Lower leg skin (tissue), 4 donors: ENCODE measurements at places on chromosomes 4 and X.

- DNase-seq = no peak
These were observed 62.7 kb downstream of the NEUROG2 start for GRCh38 chr4:112453321-112453720.

DNA sequence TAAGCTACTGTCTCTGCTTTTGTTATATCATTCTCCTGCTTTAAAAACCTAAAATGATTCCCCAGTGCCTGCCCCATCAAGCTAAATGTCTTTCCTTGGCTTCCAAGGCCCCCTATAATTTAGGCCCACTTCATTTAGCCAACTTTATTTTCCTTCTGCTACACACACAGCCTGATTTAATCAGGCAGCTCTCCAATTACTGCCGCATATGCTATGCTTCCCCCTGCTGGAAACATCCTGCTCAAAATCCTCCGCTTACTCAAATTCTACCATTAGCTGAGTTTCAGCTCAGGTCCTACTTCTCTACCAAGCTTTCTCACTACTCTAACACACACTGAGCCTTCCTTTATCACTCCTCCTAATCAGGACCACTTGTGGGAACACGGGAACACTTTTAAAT, 17.0 kb downstream of the LAMP2 start:
- DNase-seq = no peak

GRCh38 chr4:38190717-38191178, 230.6 kb downstream of the PTTG2 start:
- DNase-seq = peak; percentile 61

- DNase-seq = no peak
These were observed 171.0 kb downstream of the NR3C2 start for GRCh38 chr4:148271166-148271565.

- DNase-seq = peak; percentile 13
These were observed 151.1 kb downstream of the PJA1 start for GRCh38 chrX:69014200-69014599.

GRCh38 chr4:61545902-61546480, 345.9 kb downstream of the ADGRL3 start:
- no peak for DNase-seq

GRCh38 chr4:146022541-146022940, 83.9 kb upstream of the ZNF827 start:
- DNase-seq = no peak

GRCh38 chr4:120218981-120219380, 152.3 kb upstream of the MAD2L1 start:
- no peak for DNase-seq

- DNase-seq = no peak
These were observed 52.7 kb upstream of the TMPRSS11F start for GRCh38 chr4:68182382-68182820.

DNA sequence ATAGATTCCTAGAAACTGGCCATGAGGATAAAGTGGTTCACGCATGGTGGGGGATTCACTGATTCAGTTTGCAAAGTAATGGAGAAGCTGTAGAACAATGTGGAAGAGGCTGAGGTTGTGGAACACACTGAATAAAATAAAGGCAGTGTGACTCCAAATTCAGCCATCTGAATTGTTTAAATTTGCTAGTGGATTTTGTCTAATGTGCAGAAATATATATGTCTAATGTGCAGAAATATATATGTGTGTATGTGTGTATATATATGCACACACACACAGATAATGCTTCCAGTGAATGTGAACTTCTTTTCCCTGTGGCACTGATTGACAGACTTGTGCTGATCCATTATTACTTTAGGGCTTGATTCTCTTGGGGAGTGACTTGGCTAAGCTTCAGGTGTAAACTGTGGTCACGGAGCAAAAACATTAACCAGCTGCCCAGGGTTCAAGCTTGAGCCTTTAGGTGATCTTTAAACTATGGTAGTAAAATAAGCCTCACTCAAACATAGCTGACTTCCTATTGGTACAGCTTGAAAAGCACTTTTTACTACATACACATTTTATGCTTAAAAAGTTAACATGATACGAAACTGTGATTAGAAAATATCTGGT, 3.5 kb downstream of the STBD1 start:
- DNase-seq = no peak

- no peak for DNase-seq
These were observed 197.2 kb downstream of the NPNT start for GRCh38 chr4:106092361-106093040.

- DNase-seq = peak; percentile 14
These were observed 76.6 kb downstream of the SH3KBP1 start for GRCh38 chrX:19810802-19811201.

GRCh38 chr4:184731056-184731455, 2.8 kb downstream of the CENPU start:
- DNase-seq = no peak

GRCh38 chr4:123418351-123418931, 21.8 kb downstream of the SPRY1 start:
- no peak for DNase-seq

GRCh38 chr4:151675411-151675971, 85.3 kb downstream of the GATB start:
- no peak for DNase-seq

GRCh38 chrX:78931814-78932213, 13.4 kb upstream of the P2RY10 start:
- DNase-seq = no peak

DNA sequence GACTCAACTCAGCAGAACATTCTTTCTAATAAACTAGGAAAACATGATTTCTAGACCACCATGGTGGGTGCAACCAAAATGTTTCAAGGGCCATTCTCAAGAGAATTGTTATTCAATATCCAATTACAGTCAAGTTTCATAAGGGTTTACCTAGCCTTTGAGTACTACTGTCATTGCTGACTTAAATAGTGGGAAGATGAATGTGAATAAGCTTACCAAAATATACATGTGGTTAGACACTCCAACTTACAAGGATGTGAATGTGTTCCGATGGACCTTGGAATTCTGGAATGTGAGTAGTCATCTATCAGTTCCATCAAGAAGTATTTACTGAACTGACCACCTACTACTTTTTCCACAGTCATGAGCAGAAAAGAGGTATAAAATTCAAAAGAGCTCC, 16.9 kb downstream of the SH3RF1 start:
- no peak for DNase-seq

- no peak for DNase-seq
These were observed 50.8 kb upstream of the SETD7 start for GRCh38 chr4:139606579-139607501.

DNA sequence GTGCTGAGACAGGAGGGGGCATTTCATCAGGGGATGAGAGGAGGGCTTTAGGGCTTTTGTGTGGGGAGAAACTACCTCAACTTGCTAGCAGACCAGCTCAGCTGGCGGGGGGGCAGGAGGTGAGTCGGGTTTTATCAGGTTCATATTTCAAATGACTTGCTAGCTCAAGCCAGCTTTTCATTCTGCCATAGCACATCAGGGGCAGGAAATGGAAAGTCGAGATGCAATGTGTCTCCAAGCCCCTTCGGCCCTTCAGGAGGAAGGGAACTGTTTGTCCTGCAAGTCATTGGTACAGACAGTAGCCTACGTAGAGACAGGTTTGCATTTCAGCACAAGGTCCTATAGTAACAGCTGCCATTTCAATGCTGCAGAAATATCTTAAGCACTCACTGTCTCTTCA, 194.1 kb downstream of the PTTG2 start:
- DNase-seq = no peak

GRCh38 chrX:72141372-72142004, 9.8 kb upstream of the RTL5 start:
- DNase-seq = no peak

GRCh38 chr4:166822386-166822785, 411.9 kb downstream of the SPOCK3 start:
- DNase-seq = no peak

- DNase-seq = no peak
These were observed 155.5 kb upstream of the PRDX4 start for GRCh38 chrX:23511793-23512192.

GRCh38 chrX:19855700-19856381, 31.6 kb downstream of the SH3KBP1 start:
- no peak for DNase-seq

- DNase-seq = no peak
These were observed 62.4 kb upstream of the UGT2B15 start for GRCh38 chr4:68732653-68733466.

DNA sequence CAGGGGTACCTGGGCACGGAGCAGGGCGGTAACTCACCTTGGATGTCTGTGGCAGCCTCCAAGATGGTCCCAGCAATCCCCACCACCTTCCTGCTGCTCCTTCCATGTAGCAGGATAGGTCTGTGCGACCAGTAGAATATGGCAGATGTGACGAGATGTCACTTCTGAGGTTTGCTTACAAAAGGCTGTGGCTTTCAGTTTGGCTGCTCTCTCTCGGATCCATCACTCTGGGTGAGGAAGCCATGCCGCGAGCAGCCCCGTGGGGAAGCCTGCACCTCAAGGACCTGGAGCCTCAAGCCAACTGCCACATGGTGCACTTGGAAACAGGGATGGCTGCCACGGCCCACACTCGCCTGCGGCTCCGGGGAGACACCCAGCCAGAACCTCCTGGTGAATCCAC, 37.6 kb downstream of the WFS1 start:
- DNase-seq = no peak

- DNase-seq = no peak
These were observed 25.0 kb downstream of the CCNQ start for GRCh38 chrX:153573984-153574383.

- no peak for DNase-seq
These were observed 3.9 kb downstream of the MTHFD2L start for GRCh38 chr4:74161666-74162450.

DNA sequence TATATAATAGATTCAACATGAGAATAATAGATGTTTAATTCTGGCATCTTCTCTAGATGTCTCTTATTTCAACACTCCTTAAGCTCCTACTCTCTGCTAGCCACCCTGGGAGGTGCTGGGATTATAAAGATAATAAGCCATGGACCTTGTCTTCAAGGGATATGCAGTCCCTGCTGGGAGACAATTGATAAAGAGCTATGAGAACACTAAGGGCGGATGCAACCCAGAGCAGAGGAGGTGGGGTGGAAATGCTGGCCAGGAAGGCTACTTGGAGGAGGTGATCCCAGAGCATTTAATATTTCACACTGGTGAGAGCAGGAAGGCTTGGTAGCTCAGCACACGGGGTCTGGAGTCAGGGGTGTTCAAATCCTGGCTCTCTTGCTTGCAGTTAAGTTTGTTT, 18.3 kb upstream of the PGRMC2 start:
- DNase-seq = no peak

DNA sequence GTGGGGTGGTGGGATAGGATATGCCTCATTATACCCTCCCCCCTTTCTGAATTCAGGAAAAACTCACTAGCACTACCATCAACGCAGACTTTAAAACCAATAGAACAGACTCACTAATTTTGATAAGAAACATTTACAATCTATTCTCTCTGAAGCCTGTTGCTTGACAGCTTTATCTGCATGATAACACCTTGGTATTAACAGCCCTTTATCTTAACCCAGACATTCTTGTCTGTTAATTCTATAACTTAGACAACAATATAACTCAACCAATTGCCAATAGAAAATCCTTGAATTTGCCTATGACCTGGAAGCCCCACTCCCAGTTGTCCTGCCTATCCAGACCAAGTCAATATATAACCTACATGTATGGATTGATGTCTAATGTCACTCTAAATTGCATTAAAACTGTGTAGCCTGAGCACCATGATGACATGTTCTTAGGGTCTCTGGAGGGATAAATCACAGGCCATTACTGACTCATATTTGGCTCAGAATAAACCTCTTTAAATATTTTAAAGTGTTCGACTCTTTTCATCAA, 1.5 kb upstream of the UGT2A3 start:
- no peak for DNase-seq

- DNase-seq = no peak
These were observed 8.3 kb upstream of the CD40LG start for GRCh38 chrX:136639506-136640176.

DNA sequence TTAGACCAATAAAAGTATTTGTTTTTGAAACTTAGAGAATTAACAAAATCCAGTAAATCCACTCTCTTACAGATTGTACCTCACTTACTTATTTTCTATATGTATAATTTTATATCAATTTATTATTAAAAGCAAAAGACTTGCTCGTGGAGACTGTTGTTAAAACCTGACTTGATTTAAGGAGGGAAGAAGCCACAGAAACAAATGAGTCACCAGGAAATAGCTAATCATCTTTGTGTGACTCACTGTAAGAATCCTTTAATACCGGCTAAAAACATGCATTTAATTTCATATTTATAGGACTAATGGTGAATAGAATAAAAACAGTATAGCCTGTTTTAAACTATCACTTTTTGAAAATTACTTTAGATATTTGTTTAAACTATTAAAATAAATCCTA, 29.9 kb upstream of the UBE2NL start:
- DNase-seq = no peak

GRCh38 chrX:119880076-119880475, 8.4 kb downstream of the NDUFA1 start:
- DNase-seq = no peak

DNA sequence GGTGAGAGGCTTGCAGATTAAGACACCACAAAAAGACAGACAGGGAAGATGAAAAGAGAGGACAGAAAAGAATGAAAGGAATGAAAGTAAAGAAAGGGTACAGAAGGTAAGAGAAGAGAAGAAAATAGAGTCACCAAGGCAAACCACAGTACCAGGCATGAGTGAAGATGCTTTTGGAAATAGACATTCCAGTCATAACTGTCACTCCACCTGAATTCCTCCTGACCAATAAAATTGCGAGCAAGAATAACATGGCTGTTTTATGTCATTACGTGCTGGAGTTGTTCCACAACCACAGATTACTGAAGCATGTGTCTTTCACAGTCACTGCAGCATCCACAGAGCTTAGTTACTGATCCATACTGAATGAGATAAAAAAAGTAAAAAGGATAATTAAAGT, 864.9 kb upstream of the SLIT2 start:
- no peak for DNase-seq

DNA sequence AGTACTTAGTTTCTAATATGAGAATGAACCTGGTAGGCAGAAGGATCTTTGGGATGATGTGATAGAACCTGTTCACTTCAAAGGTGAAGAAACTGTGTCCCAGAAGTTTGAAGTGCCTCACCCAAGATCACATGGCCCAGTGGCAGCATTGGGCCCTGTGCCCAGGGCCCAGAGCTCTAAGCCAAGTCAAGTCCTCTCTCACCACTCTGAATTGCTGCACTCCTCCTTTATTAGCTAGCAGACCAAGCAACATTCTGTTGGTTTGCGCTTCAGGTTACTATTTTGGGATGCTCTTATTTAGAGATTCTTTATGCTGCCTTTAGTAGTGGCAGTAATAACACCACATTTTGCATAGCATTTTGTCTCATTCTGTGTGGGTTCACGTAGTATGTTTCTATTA, 82.7 kb downstream of the PARM1 start:
- no peak for DNase-seq

- DNase-seq = no peak
These were observed 90.6 kb downstream of the LRP2BP start for GRCh38 chr4:185304944-185305690.

- no peak for DNase-seq
These were observed 63.3 kb upstream of the UXT start for GRCh38 chrX:47722260-47722659.

DNA sequence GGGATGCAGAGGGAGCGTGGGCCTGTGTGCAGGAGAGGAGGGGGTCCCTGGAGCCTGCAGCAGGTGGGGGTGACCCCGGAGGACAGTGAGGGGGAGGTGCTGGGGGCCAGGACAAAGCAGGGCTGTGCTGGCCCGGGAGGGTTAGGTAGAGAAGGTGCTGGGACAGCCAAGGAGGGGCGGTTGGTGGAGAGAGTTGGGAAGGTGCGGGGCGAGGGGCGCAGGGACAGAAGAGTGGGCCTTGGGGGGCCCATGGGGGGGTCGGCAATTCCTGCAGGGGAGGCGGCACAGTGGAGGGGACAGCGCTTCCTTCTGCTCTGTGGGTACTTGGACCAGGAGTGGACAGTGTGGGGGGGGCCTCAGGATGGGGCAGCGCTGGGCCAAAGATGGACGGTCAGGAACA, 32.5 kb downstream of the LRPAP1 start:
- no peak for DNase-seq
